ENCODE measurements at places on chromosomes 1 and 21.

- no peak for DNase-seq
These were observed 285.7 kb downstream of the PTPRU start for GRCh38 chr1:29521811-29522580.

DNA sequence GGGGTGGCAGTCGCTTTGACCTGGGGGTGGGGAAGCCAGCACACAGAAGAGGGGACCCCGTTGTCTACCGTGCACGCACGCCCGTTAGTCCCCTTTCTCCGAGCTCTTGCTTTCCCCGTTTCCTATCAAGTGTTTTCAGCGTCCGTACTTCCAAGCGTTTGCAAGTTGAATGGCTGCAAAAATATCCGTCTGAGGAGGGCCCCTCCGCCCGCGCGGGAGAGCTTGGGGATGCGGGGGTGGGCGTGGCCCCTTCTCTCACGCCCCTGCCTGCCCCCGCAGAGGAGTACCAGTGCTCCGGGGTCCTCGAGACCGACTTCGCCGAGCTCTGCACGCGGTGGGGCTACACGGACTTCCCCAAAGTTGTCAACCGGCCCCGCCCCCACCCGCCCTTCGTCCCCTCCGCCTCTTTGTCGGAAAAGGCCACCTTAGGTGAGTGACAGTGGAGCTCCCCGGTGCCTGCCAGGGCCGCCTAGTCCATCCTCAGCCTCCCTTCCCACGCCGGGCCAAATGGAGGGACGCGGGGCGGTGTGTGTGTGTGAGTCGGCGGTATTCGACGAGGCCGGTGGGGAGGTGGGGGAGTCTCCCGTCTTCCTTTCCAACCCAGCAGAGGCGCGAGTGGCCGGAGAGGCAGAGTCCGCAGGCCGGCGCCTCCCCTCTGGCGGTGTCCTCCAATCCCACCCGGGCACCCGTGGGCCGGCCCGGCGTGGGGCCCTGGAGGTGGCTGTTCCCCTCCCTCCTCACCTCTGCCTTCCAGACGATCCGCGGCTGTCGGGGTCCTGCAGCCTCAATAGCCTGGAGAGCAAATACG, 3.4 kb downstream of the LRRC71 start:
- no peak for DNase-seq

GRCh38 chr1:175704621-175705020, 38.8 kb downstream of the TNR start:
- no peak for DNase-seq

- DNase-seq: no peak
These were observed 47.5 kb downstream of the SSX2IP start for GRCh38 chr1:84642774-84643173.

- DNase-seq: no peak
These were observed 63.2 kb downstream of the MPZL1 start for GRCh38 chr1:167784876-167785550.

DNA sequence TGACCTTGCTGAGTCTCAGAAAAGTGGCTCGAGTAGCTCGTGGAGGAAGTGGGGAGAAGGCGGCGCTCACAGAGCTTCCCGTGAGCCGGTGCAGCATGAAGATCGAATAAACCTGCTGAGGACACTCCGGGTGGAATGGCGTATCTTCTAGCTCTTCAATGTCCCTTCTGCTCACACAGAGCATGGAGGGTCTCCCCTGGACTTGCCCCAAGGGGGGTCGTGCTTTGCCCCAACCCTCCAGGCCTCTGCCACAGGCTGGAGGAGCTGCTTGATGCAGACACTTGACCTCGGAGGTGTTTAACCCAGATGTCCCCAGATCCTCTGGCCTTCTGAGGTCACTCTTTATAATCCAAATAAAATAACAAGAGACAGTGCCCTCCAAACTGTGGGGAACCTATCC, 2.2 kb upstream of the KRTAP10-12 start:
- no peak for DNase-seq

DNA sequence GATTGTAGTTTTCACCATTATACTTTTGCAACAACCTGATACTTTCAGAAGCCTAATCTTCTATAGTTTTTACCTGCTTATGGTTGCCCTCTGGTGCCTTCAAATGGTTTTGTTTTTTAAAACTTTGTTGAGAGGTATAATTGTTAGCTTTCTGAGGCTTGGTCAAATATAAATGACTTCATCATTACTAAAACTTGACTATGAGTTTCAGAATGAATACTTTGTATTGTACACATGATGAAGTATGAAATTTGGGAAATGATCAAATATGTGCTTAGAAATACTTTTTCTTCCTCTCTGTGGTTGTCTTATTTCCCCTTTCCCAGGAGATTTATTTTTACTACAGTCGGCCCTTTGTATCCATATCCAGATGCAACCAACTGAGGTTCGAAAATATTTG, 151.8 kb upstream of the B3GALT2 start:
- DNase-seq: peak; percentile 27

GRCh38 chr21:45126204-45126626, 51.8 kb downstream of the ADARB1 start:
- DNase-seq: no peak
